ENCODE measurements at places on chromosomes 6 and 20.

DNA sequence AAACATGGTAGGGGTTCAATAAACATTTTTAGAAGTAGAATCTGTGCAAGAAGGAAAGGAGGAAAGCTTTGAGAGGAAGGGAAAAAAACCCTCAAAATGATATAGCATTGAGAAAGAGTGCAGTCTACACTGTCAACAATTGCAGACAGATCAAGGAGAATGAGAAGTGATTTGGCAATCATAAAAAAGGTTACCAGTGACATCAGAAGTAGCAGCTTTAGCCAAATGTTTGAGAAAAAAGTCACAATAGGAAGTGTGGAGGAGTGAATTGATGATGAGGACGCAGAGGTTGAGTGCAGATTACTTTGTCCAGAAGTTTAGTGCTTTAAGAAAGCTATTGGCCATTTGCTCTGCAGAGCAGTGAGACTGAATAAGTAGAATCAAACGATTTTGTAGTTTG lies 155.0 kb downstream of the GJA1 start:
- DNase-seq, result no peak

DNA sequence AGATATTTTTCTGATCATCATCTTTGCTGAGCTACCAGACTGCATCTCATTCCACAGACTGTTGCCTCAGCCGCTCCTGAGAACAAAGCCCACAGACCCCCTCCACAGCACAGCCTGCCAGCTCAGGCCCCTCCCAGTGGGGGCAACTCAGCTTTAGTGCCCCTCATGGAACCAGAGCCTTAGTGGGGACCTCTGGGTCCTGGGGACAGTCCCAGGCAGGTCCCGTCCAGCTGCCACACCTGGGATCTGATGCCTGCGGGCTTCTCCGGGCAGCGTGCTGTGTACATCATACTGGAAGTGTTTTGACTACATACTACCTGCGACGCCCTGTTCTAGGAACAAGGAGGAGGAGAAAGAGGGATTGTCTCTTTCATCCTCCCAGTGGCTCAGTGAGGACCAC lies 38.3 kb upstream of the QKI start:
- DNase-seq, result no peak

- DNase-seq, result no peak
These were observed 773 bp upstream of the ZBP1 start for GRCh38 chr20:57620999-57621398.

GRCh38 chr6:14767226-14767625 lies 478.6 kb upstream of the JARID2 start:
- DNase-seq, result no peak

DNA sequence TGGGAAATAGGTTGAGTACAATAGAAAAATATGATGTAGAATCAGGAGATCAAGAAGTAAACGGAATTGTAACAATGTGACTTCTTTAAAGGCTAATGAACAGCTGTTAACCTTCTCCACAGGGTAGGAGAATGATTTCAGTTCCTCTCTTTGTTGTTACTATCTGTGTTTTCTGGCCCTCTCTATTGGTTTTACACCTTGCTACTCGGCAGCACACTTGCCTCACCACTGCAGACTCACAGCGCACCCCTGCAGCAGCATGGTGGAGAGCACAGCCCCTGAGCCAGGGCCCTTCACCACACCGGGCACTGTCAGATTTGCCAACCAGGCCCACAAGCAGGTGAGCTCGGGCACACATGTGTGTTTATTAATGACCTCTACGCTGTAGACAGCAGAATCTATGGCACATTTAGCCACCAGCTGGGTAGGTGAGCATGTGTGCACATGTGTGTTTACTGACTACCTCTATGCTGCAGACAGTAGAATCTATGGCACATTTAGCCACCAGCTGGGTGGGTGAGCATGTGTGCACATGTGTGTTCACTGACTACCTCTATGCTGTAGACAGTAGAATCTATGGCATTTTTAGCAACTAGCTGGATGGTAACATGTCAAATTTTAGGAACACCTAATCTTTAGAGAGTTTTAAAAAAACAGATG lies 16.8 kb downstream of the SFT2D1 start:
- no peak for DNase-seq

DNA sequence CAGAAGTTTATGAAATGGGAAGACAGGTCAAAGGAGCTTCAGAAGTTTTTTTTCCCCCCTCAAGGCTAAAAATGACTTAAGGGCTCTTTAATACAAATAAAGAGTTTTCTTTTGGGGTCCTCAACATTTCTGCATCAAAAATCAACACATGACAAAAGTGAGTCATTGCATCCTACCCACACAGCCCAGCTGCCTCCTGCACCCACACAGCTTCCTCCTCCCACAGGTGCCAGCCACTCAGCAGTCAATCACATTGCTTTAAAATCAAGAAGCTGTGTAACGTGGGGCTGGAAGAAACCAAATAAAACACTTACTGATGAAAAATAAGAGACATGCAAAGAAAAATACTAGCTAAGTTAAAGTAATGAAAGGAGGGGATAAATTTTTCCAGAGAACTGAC lies 68.5 kb downstream of the MAP3K5 start:
- DNase-seq, result peak; percentile 42

- no peak for DNase-seq
These were observed 3.9 kb downstream of the SLC29A1 start for GRCh38 chr6:44227148-44227793.

DNA sequence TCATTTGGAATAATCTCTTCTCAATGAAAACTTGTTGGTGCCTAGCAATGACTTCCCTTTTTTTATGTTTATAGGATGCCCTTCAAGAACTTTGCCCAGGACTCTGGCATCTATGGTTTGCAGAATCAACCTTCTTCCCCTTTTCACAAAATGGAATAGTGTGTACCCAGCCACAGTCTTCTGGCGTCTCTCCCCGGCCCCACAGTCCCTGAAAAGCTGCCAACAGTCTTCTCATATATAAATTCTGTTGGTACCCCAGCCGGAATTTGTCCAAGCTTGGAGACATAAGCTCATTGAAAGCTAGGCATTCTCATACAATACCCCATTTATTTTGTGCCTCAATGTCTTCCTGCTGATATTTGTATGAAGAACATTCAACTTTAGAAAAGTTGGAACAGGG lies 26.4 kb upstream of the MCM3 start:
- DNase-seq, result no peak

DNA sequence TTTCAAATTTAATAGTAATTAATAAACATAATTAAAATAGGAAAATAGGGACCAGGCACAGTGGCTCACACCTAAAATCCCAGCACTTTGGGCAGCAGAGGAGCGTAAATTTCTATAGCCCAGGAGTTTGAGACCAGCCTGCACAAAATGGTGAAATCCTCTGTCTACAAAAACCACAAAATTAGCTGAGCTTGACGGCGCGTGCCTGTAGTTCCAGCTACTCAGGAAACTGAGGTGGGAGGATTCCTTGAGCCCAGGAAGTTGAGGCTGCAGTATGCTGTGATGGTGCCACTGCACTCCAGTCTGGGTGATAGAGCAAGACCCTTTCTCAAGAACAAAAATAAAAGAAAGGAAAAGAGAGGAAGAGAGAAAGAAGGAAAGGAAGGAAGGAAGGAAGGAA lies 1387.0 kb upstream of the ADGRB3 start:
- DNase-seq, result no peak

DNA sequence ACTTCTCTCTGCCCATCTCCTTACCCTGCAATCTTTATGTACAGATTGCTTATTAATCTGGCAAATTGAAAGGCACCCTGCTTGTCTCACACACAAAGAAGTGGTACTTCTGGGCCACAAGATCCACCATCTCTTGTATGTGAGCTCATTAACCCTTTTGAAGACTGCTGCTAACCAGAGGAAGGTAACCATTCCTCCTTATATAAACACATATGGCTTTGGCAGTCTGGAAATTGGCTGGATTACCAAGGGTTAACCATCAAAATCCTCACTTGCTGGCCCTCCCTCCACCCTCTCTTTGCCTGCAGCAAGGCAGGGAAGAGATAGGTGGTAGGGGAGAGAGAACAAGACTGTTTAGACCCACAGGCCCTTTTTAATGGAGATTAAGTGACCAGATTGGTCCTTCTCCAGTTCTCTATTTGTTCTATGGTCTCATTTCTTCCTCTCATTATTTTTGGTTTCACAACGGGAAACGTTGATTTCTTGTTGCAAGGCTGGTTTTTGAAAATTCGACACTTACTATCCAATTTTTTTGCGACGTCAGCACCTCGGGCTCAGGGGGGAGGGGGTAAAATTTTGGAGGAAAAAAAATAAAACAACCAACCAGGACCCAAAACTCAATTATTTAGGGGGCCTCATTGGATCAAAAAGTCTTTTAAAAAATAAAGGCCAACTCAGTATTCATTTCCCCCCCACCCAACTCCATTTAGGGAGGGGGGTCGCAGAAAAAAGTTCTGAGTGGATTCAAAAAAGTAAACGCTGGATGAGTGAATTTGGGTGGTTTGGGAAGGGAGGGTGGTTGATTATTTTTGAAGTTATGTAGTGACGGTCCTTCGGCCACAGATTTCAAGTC lies 859 bp downstream of the PPP1R10 start:
- peak; percentile 48 for DNase-seq
